ENCODE measurements at places on chromosomes 7 and 10. TPM values are rescaled to one million over a fixed set of nuclear protein-coding genes. Genes with fewer than 3 reads are reported as not detected.

GRCh38 chr10:5506246-5506645 is 6.9 kb upstream of the CALML5 start:
- H3K4me1 ChIP-seq, result no peaks in the 10 kb centered on the region
- no peaks in the 10 kb centered on the region for H3K36me3 ChIP-seq
- no peaks in the 10 kb centered on the region for H3K27me3 ChIP-seq
- no peak overlapping the region for H3K27ac ChIP-seq
- no peak for DNase-seq

DNA sequence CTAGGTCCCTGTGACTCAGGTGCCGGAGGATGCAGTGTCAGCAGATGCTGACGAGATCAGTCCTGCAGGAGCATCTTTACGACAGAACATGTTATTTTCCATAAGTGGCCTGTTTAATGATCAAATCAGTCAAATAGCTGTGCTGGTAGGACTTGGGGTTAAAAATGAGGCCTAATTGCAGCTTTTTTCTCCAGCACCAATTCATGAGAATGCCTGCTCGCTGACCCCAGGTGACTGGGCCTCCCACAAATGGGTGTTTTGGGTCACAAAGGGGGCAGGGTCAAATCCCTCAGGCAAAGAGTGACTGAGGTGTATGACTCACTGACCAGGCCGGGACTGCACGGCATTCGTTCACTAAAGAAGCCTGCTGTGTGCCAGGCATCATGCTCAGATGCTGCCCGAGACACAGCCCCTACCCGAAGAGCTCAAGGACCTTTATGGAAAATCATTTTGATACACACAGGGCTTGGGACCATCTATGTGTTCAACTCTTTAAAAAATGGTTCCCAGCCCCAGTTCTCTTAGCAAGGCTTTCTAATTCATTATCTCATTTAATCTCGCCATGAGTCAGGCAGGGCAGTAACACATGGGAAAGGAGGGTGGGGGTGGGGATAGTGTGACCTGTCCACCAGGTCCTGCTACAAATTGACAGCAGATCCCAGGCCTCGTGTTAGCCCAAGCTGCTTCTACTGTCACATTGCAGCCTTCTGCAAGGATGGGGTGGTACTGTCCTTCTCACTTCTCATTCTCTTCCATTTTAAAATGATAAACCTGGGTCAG is 21.1 kb downstream of the ZNF775 start:
- DNase-seq, result no peak
- peak overlapping the region; percentile 75 for H3K4me3 ChIP-seq
- no peaks in the 10 kb centered on the region for H3K36me3 ChIP-seq
- no peaks in the 10 kb centered on the region for H3K27me3 ChIP-seq
- peak overlapping the region; percentile 88 for H3K27ac ChIP-seq

DNA sequence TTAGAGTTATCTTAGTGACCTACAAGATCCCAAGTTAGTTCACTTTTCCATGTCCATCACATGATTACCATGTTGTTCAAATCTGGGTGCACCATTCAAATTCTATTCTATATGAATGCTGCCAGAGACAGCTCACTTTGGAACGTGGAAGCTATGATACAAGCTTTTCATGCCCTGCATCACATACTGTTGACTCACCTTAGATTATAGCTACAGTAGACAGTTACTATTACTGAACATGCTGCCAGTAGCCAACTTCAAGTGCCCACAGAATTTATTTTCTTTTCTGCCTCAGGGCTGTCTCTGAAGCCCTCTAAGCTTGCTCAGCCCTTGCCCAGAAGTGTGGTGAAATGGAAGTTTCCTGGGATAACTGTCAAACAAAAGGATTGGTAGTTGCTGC is 231.1 kb downstream of the GPR158 start:
- no peak for DNase-seq
- H3K27me3 ChIP-seq, result no peaks in the 10 kb centered on the region
- no peak overlapping the region for H3K27ac ChIP-seq
- H3K4me1 ChIP-seq, result no peaks in the 10 kb centered on the region

The FAM131B gene
- total RNA-seq, result 15.0 TPM

The EEF1AKMT2 gene
- total RNA-seq, result 21.9 TPM

DNA sequence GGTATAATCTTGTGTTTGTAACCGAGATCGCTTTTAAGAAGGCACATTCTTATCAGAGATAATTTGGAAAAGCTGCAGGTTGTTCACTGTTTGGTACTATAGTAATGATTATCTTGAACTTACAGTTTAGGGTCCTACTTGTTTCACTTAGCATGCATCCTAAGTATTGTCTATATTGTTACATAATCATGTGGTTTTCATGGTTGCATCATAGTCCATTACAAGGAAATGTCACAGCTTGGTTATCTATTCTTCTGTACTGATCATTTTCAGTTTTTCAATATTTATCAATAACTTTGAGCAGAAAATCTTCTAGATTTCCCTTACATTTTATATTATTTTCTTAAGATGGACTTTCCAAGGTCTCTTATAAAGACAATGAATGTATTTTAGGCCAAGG is 116.3 kb downstream of the PLPP4 start:
- H3K36me3 ChIP-seq, result no peaks in the 10 kb centered on the region
- H3K27me3 ChIP-seq, result peaks cover 13% of the 10 kb centered on the region
- no peak overlapping the region for H3K27ac ChIP-seq
- no peak overlapping the region for H3K4me3 ChIP-seq
- peaks cover under 1% of the 10 kb centered on the region for H3K4me1 ChIP-seq

GRCh38 chr10:70272925-70273316 is 10.9 kb downstream of the NPFFR1 start:
- no peak overlapping the region for H3K27ac ChIP-seq
- no peaks in the 10 kb centered on the region for H3K27me3 ChIP-seq
- DNase-seq, result no peak
- no peaks in the 10 kb centered on the region for H3K4me1 ChIP-seq

DNA sequence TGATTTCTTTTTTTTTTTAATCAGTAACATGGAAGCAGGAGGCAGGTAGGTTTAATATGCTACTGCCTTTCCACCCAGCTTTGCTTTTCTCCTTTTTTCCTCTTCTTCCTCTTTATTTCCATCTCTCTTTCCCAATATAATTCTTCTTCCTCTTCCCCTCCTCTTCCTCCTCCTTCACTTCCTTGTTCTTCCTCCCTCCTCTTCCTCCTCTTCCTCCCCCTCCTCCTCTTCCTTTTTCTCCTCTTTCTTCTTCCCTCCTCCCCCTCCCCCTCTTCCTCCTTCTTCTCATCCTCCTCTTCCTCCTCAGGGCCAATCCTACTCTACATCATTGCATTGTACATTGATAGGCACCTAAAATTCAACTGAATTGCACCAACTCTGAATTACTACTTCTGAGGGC is 11.4 kb downstream of the ZNF503 start:
- H3K4me1 ChIP-seq, result peaks cover 9% of the 10 kb centered on the region
- DNase-seq, result no peak
- H3K36me3 ChIP-seq, result peaks cover 4% of the 10 kb centered on the region
- no peak overlapping the region for H3K4me3 ChIP-seq
- peaks cover 46% of the 10 kb centered on the region for H3K27me3 ChIP-seq
- no peak overlapping the region for H3K27ac ChIP-seq

All from neural crest cell (in vitro differentiated cells).